Femur (tissue), 1 donor: ENCODE measurements at places on chromosomes 13 and 19.

- no peak for DNase-seq
Observed at GRCh38 chr19:13505761-13506470, 363 bp downstream of the CACNA1A start.

DNA sequence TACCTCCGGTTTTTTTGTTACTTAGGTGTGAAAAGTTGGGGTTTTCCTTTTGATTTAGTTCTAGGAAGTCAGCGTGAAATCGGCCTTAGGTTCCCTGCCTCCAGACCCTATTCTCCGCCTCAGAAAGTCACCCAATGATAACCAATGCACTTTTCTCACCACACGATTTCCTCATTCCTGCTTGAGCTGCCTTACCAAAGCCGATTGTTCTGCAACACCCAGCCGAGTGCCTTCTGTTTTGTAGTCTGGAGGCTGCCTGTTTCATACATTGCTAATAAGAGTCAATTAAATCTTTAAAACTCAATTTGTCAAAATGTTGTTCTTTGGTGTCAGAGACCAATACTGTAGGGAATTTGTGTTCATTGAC, 39.7 kb downstream of the GJA3 start:
- no peak for DNase-seq

DNA sequence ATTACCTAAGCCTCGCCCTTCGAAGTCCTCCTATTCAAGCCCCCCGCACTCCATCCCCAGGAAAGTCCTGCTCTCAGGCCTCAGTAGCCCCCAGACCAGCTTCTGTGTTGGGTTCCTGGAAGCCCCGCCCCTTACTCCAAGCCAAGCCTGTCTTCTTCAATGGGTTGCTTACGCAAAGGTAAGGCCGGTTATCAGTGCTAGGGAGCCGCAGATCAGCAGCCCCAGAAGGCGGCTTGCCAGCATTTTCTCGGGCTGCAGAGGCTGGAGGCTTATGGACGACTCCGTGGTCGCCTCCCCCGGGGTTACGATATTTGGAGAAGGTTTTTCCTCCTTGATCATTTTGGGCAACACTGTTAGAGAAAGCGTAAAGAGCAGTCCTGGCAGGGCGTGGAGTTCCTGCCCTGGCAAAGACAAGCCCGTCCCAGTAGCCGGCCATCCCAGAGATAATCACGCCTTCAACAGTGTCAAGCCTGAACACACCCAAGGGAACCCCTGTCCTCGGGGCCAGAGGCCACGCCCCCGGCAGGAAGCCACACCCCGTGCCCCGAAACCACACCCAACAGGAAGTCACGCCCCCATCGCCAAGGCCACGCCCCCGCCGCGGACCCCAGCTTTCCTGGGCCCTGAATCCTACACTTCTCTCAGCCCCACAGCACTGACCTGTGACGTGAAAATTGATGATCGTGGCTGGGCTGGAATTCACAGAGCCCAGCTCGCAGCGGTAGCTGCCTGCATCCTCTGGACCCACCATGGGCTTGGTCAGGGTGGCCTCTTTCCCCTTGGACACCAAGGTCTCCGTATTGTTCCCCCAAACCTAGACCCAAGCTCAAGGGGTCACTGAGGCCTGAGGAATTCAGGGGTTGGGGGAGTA, 954 bp upstream of the RASIP1 start:
- no peak for DNase-seq

DNA sequence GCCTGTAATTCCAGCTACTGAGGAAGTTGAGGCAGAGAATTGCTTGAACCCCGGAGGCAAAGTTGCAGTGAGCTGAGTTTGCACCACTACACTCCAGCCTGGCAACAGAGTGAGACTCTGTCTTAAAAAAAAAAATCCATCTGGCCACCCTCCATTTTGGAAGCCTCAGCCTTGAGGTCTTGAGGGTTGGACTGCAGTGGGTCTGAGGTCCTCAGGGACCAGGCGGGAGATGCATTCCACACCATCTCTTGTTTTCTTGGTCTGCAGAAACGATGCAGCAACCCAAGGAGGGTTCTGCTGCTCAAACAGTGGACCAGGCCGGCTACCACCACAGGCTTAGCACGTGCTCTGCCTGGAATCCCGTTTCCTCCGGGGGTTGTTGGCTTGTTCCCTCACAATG, 299.3 kb downstream of the FGF9 start:
- no peak for DNase-seq
